DMS79 (cell line): ENCODE measurements at places on chromosomes 2 and 18.
A peak's percentile ranks its signal among the peaks of the same experiment; 100 is the strongest.

DNA sequence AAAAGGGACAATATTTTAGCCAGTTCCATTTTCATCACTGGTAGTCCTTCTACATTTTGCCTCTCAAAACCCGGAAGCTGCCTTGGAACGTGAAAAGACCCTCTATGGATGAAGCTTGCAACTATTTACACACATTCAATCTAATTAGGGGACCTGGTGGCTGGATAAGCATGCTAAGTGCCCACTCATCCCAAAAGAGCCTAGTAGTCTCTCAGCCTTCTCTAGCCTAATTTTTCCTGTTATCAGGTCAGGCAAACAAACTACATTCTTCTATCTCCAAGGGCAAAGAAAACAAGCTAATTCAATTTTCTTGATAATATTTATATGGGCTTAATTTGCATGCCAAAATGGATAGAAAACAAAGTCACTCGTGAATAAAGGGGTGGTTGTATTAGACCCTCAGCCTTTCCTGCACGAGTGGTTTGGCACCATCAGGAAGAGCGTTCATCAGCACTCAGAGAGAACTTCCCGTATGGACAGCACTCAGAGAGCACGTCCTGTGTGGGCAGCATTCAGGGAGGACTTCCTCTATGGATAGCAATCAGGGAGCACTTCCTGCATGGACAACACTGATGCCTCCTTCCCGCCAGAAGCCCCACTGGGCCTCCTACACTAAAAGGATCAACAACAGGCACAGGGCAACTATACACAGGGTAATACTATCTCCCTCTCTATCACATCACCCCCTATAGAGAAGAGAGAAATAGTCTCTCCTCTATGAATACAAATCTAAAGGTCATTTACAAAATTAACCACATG is 122.2 kb downstream of the RBMS1 start:
- DNase-seq: no peak

DNA sequence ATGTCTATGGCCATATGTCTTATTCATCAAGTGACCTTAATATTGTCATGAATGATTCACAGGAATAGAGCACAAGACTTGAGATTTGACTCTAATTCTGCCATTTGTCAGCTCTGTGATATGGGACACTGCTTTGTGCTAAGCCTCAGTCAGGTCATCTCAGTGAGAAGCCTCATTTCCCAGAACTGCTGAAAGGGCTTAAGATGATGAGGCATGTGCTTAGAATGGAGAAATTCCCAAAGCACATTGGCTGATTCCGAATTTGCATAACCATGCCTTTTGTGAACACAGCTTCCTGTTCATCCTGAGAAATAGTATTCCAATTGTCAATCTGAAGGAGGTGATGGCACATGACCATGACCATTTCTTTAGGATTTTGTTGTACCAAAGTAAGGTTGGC is 218.1 kb downstream of the ALK start:
- no peak for DNase-seq

DNA sequence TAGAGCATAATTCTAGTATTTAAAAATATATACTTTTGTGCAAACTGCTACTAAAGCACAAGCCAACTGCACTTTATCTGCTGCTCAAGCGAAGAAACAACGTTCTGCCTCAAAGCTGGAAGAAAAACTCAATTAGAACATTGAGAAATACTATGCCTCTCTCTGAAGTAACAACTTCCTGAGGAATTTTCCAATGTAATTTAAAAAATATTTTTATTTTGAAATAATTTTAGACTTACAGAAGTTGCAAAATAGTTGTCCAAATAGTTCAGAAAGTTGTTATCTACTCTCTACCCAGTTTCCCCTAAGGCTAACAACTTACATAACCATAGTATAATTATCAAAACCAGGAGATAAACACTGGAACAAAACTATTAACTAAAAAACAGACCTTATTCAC is 12.3 kb upstream of the POLI start:
- DNase-seq: no peak

- peak; percentile 0 for DNase-seq
Measured at GRCh38 chr2:198374375-198375082, 570.1 kb downstream of the PLCL1 start.

- no peak for DNase-seq
Measured at GRCh38 chr18:74277296-74277695, 14.5 kb downstream of the CYB5A start.

- peak; percentile 82 for DNase-seq
Measured at GRCh38 chr2:64797881-64798575, 144.3 kb upstream of the SERTAD2 start.

- DNase-seq: no peak
Measured at GRCh38 chr2:199309411-199309810, 148.3 kb downstream of the SATB2 start.

DNA sequence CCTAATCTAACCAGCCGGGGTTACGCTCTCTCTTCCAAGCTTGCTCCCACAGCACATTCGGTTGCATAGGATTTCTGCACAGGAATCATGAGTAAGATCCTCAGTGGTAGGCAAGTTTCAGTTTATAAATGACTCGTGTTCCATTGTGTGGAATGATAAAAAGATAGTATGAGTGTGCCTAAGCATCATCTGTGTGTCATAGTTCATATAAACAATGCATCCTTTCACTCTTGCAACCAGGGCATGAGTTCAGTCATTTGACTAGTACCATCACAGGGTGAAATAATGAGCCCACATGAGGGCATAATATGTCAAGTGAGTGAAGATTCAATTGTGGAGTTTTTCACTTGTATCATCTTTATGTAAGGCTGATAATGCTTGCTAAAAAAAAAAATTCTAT is 417.1 kb upstream of the CDH2 start:
- DNase-seq: no peak

GRCh38 chr2:71923143-71923525 is 224.5 kb downstream of the CYP26B1 start:
- no peak for DNase-seq

GRCh38 chr18:5975111-5976002 is 80.0 kb upstream of the TMEM200C start:
- DNase-seq: no peak
